ENCODE measurements at places on chromosomes 4 and X.
A peak's percentile ranks its signal among the peaks of the same experiment; 100 is the strongest.

DNA sequence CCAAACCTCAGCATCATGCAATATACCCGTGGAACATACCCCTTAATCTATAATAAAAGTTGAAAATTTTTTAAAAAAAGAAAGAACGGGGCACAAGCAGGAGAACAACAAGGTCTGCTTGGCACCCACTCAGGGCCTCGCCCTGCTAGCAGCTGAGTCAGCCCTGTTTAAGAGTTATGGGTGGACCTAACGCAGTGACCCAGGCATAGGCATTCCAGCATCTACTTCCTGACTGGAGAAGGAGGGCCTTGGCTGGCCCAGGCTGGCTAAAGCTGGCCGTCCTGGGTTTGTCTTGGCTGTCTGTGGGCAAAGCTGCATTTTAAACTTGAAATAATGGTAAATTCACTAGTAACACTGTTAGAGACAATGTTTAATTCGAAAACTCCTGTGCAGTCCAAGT is 236.7 kb upstream of the PGRMC2 start:
- no peak for DNase-seq

GRCh38 chrX:35919536-35920309 is at the start of gene CFAP47:
Gene CFAP47 (plus strand): TSS chrX:35919734. CDS start chrX:35919800, 66 bp downstream.
- peak; percentile 35 for DNase-seq

DNA sequence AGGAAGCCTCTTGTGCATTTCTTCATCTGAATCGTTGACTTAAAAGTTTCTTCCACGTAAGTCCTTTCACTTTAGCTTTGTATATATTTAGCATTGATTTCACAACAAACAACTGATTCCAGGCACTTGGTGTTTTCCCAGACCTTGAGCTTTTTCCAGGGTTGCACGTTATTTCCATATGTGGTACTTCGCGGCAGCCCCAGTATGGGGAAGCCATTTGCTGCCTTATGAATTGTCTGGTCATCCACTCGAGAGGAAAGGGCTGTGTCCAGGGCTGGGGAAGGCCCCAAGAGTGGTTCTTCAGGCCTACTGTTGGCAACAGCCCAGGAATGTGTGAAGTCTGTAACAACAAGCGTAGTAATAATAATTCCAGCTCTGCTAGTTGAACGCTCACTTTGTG is 2.8 kb upstream of the TLR8 start:
- DNase-seq: no peak

GRCh38 chr4:27017623-27018022 is 157.0 kb downstream of the STIM2 start:
- no peak for DNase-seq

- no peak for DNase-seq
These were observed 65.7 kb upstream of the SLITRK2 start for GRCh38 chrX:145751943-145752342.

DNA sequence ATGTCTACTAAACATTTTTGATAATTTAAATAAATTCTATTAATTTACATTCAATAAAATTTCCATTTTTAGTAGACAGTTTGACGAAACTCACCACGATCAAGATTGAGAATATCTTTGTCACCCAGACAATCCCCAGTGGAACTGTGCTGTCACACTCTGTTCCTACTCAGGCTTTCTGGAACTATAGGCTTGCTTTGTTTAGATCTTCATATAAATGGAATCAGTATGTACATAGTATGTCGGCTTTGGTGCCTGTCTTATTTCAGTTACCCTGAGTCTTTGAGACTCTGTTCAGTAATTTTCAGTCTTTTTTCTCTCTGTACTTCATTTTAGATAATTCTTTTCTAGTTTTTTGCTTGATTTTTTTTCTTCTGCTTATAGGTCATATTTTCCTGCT is 163.5 kb upstream of the EMCN start:
- no peak for DNase-seq

GRCh38 chrX:17668929-17669328 is 68.4 kb upstream of the SCML1 start:
- DNase-seq: no peak
